ENCODE measurements at places on chromosomes 12 and 14.

GRCh38 chr14:34981743-34982420, 910 bp upstream of the SRP54 start:
- peak overlapping the region; percentile 79 for H3K27ac ChIP-seq
- peak overlapping the region; percentile 51 for H3K4me3 ChIP-seq
- peaks cover 6% of the 10 kb centered on the region for H3K4me1 ChIP-seq

DNA sequence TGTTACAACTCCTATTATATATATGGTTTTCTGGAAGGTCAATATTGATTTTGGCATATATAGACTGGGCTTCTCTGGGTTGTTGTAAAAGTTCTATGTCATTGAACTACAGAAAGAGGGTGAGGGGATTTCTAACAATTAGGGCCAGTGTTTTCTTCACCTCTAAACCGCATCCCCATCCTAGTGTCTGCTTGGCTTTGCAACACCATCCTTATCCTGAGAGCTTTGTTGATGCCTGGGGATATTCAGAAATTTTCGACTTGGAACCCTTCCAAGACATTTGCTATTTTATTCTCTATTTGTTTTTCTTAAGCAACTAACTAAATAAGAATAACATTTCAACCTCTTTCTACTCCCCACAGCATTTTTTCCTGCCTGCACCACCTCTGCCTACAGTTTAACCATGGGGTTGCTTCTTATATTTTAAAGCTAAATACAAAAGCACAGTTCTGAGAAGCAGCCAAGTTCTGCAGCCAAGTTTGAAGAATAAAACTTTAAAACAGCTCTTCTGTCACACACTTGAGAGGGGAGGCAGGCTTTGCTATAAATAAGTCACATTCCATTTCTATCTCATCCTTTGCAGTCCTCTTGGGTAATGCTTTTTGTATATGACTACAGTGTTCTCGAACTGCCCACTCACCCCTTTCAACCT, 53.4 kb downstream of the RGS6 start:
- no peak overlapping the region for H3K27ac ChIP-seq
- H3K4me1 ChIP-seq: 0 out of 2 replicates have a peak, but pooled peaks cover 3% of the 10 kb centered on the region
- no peaks in the 10 kb centered on the region for H3K27me3 ChIP-seq
- H3K36me3 ChIP-seq: no peaks in the 10 kb centered on the region

DNA sequence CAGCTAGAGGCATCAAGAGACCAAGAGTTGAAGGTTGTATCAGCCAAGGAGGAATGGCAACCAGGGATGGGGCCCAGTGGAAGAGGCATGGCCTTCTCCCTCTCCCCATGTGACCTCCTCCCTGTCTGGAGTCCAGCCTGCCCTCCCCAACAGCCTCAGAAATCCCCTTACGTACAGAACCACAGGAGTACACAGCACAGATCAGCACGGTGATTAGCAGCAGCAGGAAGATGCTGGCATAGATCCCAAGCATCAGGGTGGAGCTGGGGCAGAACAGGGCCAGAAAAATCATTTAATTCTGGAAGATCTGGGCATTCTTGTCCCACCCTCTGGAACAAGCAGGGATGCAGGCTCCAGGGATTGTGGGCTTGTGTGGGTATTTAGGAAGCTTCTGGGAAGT, 14.4 kb downstream of the ADCY6 start:
- H3K27ac ChIP-seq: no peak overlapping the region
- H3K36me3 ChIP-seq: peaks cover 54% of the 10 kb centered on the region
- no peak for DNase-seq
- H3K4me3 ChIP-seq: no peak overlapping the region

DNA sequence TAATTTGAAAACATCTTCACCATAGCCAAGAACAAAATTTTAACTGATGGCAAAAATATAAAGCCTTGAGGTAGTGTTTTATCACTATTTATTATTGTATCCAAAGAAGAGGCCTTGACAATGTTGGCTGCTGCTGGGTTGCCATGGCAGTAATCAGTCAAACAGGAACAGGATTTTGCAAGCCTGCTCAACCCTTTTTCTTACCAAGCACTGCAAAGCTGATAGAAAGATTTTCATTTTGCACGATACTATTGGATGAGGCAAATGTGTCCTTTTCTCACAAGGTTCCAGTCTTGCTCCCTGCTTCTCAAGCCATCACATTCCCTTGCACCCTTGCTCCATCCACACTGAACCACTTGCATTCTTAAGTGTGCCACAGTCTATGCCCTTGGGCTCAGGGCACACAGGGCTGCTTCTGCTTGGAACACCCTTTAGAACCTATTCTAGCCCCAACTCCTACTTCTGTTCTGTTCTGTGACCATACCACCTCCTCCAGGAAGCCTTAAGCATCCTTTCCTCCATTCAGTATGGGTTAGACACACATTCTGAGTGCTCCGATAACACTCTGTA, 76.5 kb upstream of the AMIGO2 start:
- no peaks in the 10 kb centered on the region for H3K36me3 ChIP-seq
- H3K4me1 ChIP-seq: peaks cover 13% of the 10 kb centered on the region

DNA sequence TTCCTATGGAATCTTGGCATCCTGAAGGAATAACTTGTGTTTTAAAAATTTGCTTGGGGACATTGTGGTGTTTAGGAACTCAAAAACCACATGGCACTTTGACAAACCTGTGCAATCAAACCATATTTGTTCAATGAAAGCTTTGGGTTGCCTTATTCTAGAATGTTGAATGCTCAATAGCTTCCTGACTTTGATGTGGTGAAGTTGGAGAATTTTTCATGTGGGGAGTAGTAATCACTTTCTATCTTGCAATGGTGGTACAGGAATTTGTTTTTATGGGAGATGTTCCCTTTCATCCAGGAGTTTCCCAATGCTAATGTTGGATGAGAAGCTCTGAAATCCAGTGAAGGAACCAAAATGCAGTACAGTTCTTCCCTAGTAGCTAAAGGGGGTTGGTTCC, 42.2 kb upstream of the LDHB start:
- H3K27me3 ChIP-seq: no peaks in the 10 kb centered on the region
- no peak overlapping the region for H3K4me3 ChIP-seq
- no peak overlapping the region for H3K27ac ChIP-seq
- no peaks in the 10 kb centered on the region for H3K36me3 ChIP-seq
- H3K4me1 ChIP-seq: no peaks in the 10 kb centered on the region

DNA sequence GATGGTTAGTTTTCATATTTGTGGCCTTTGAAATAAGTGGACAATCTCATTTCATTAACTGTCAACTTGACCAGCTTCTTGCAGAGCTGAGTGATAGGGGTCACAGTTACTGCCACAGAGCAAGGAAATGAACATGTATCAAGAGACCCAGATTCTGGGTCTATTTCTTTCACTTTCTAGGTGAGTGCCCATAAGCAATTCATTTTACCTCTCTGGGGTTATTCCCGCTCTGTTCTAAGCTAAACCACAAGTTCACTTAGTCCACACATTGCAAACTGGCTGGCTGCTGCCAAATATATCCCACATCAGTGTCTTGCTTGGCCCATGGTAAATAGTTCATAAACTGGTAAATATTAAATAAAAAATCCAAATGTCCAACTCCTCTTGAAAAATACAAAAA, 29.9 kb downstream of the GPHB5 start:
- no peaks in the 10 kb centered on the region for H3K36me3 ChIP-seq
- no peaks in the 10 kb centered on the region for H3K4me1 ChIP-seq
- no peaks in the 10 kb centered on the region for H3K27me3 ChIP-seq
- no peak overlapping the region for H3K27ac ChIP-seq

GRCh38 chr12:90987101-90987500, 17.7 kb downstream of the EPYC start:
- H3K4me3 ChIP-seq: no peak overlapping the region
- H3K27me3 ChIP-seq: no peaks in the 10 kb centered on the region
- peak overlapping the region; percentile 49 for H3K27ac ChIP-seq

- peaks cover 14% of the 10 kb centered on the region for H3K4me1 ChIP-seq
- no peaks in the 10 kb centered on the region for H3K27me3 ChIP-seq
- DNase-seq: no peak
Observed at GRCh38 chr14:72633551-72633950, 260.4 kb downstream of the DPF3 start.
